ENCODE measurements at places on chromosomes 13 and 19.

DNA sequence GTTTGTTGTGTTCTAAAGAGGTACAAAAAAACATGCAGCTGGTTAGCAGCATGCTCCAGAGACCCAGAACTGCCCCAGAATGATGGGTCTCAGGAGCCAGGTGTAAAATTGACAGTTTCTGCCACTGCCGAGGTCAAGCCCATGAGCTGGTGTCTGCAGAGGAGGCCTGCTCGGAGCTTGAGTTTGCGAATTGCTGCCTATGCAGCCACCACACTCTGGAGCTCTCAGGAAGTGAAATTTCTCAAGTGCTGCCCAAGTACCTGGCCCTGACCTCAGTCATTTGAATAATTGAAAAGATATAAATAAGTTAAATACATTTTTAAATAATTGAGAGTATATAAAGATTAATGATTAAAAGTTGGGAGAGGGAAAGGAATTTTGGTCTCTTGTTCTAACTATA lies 66.4 kb downstream of the ZAR1L start:
- DNase-seq = no peak

DNA sequence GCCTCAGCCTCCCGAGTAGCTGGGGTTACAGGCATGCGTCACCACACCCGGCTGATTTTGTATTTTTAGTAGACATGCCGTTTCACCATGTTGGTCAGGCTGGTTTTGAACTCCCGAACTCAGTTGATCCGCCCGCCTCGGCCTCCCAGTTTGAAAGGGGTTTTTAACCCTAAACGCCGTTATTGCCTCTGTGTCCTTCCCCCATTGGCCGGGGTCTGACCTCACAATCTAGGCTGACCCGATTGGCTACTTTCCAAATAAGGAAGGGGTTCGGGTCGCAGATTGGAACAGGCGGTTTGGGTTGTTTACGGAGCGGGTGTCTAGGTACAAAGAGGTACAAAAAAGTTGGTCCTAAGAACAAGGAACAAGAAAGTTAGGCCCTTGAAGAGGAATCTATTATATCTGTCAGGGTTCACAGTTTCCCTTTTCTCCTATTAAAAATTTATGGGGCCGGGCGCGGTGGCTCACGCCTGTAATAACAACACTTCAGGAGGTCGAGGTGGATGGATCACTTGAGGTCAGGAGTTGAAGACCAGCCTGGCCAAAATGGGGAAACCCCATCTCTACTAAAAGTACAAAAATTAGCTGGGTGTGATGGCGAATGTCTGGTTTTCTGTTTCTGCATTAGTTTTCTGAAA lies 1.0 kb downstream of the ZNF253 start:
- DNase-seq = peak; percentile 15

- peak; percentile 48 for DNase-seq
These were observed 753.9 kb downstream of the OLFM4 start for GRCh38 chr13:53782488-53782961.

DNA sequence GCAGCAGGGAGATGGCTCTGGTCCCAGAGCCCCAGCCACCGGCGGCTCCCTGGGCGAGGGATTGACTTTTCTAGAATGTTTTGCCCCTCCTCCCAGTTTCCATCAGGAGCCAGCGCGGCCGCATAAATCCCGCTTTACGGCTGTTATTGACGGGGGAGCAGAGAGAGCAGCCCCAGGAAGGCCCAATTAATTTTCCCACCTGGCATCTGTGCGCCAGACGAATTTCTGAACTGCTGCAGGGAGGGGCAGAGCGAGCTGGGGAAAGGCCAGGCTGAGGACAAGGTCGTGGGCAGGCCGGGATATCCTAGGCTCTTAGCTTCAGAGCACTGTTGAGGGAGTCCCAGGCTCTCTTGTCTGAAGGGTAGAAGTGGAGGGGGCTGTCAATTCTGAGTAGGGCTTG lies 24.7 kb downstream of the ZNRF4 start:
- DNase-seq = no peak

DNA sequence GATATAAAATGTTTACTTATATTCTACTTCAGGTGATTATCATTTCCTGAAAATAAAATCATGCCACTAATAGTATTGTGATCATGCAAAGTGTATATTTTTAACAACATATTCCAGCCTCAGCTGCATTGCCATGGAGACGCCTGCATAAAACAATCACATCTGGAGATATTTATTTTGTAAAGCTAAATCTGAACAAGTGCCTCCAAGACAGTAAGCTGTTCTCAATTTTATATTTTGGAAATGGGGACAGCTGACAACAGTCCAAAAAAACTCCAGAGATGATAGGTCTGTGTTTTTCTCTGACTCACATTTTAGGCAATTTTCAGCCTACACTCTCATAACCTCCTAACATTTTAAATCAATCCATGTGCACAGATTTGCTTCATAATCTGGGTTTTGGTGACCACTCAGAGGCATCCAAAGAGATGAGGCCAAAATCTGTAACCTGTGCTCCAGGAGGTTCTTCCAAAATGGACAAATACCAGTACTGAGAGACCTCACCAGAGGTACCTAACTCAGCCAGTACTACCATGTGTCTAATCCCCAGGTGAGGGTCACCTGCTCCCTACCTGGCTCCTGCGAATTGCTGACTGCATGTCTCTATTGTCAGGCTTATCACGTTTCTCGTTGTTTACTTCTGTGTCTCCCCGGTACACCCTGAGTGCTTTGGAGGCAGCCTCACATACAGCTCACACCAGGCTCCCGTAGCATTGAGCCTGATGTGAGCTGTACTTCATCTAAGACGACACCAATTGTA lies 62.7 kb downstream of the COL4A1 start:
- DNase-seq = peak; percentile 63

DNA sequence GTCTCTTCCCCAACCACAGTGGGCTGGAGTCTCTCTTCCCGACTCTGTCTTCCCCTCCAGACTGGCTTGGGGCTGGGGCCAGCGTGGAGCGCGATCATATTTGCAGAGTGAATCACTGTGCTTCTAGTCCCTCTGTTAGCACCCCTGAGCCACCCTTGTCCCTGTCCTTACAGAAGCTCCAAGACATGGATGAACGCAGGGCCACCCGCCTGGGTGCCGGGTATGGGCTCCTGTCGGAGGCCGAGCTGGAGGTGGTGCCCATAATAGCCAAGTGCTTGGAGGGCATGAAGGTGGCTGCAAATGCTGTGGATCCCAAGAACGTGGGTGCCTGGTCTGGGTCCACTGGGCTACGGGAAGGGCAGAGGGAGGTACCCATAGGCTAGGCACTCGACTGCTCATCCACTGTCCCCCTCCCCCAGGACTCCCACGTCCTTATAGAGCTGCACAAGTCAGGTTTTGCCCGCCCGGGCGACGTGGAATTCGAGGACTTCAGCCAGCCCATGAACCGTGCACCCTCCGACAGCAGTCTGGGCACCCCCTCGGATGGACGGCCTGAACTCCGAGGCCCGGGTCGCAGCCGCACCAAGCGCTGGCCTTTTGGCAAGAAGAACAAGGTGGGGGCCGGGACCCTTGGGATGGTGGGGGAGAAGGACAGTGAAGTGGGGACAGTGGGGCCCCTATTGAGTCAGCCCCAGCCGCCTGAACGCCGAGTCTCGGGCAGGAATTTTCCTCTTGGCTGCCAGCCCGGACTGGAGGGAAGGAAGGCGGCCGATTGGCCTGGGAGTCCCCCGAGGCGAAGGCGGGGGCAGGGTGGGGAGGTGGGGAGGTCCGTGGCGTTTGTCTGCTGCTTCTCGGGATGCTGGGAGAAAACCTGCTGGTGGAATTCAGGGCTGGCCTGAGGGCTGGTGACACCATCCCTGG lies 5.2 kb downstream of the TRIP10 start:
- DNase-seq = peak; percentile 86

Measured in fibroblast of skin of right biceps (primary cell).